ENCODE measurements at places on chromosomes 11 and 22.

GRCh38 chr11:98069861-98070260, 950.9 kb upstream of the CNTN5 start:
- no peak for DNase-seq

DNA sequence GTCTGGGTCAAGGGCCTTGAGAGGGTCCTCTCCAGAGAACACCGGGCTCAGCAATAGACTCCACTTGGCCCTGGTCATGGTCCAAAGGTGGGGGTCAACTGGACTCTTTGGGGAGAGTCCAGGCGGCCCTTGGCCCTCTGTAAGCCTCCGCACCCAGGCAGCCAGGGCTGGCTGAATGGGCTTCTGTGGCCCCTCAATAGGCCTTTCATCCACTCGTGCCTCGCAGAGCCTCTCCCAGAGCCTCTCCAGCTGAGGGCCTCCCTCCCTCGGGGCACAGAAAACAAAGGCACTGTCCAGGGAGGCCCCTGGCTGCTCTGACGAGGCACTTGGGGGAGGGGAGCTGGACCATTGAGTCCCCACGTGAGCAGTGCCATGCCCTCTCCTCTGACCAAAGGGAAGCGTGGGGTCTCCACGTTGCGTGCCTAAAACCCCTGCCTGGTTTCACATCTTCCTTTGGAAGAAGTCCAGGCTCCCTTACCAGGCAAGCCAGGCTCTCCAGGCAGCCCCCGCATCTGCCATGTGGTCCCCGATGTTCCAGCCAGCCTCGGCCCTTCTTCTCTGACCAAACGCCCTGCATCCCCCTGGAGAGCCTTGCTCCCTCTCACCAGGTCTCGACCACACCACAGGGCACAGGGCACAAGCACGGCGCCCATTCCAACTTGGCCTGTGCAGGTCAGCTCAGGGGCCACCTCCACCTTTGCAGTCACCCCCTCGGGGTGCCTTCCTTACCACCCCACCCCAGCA, 15.5 kb downstream of the KIAA0930 start:
- DNase-seq = no peak

DNA sequence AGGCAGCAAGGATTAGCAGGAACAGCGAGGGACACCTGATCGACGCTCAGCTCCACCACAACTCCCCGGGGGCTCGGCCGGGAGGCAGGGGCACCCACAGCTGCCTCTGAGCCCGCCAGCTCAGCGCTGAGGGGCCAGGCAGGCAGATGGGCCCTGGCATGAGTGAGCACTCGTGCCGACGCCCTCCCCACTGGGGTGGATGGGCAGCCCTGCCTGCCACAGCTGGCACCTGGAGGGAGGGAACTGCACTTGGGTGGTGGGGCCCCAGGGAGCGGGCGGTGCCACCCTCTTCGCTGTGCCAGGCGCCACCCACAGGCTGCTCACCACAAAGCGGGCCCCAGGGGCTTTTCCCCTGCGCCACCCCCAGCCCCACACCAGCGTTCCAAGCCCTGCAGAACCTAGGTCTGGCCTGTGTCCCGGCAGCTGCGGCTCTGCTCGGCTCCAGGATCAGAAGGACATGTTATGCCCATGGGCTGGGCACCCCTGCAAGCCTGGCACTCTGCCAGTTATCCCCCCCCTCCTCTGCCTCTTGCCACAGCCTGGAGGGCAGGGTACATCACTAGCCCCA, 28.8 kb downstream of the WNT7B start:
- DNase-seq = no peak

DNA sequence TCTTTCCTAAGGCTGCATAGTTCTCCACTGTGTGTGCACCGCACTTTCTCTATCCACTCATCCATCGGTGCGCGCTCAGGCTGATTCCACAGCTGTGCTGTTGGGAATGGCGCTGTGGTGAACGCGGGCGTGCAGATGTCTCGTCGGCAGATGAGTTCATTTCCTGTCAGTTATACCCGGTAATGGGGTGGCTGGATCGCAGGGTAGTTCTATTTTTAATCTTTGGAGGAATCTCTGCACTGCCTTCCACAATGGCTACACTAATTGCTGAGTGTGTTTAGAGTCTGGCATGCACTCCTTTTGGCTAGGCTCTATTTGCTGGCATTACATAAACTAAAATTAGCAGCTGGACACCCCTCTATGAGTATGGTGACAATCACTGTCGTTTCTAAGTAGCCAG, 27.9 kb upstream of the KRTAP5-7 start:
- DNase-seq = no peak

DNA sequence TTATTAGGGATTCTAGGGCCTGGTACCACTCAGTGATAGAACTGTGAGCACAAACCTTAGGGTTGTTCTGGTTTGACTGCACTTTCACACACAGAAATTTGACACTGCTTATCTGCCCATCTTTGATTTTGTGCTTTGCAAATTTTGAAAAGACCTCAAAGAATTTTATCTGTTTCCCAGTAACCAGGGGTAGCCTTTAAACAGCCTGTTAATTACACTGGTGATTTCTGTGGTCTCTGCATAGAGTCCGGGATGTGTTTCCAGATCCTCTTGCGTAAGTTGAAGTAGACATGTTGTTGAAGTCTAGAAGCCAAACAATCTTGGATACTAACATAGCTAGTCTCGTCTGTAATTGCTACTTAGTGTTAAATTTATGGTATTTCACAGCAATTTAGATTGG, 75.3 kb downstream of the C22orf31 start:
- DNase-seq = no peak

DNA sequence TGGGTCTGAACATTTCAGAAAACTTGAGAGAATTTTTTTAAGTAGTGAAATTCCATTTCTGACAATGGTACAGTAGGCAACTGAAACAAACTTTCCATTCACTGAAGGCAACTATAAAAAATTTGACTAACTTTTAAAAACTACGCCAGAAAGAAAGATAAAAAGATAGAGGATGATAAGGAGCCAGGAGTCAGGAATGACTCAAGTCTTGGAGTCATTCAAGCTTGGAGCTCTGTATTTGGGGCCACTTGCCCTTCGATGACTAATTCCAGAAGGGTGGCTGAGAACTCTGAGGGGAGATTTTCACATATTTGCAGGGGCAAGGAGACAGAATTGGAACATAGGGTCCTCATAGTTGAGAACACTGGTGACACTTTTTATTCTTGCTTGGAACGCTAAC, 1083.2 kb upstream of the CNTN5 start:
- peak; percentile 11 for DNase-seq

GRCh38 chr11:98600786-98601773, 419.7 kb upstream of the CNTN5 start:
- DNase-seq = no peak

DNA sequence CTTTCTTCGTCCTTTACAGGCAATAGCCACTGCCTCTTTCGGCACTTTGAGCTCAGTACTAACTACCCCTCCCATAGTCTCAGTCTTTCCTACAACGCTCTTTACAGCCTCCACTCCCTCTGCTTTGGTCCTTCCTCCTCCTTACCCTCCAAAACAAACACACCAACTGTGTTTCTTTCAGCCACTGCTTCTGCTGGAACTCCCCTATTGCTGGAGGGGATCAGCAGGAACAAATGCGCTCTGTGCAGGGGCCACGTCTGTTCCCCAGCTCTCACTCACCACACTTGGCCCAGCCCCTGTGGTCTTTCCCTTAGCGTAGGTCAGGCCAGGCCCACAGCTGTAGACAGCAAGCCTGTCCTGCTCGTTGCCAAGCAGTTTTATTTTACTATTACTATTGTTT, 42.3 kb downstream of the PC start:
- no peak for DNase-seq

DNA sequence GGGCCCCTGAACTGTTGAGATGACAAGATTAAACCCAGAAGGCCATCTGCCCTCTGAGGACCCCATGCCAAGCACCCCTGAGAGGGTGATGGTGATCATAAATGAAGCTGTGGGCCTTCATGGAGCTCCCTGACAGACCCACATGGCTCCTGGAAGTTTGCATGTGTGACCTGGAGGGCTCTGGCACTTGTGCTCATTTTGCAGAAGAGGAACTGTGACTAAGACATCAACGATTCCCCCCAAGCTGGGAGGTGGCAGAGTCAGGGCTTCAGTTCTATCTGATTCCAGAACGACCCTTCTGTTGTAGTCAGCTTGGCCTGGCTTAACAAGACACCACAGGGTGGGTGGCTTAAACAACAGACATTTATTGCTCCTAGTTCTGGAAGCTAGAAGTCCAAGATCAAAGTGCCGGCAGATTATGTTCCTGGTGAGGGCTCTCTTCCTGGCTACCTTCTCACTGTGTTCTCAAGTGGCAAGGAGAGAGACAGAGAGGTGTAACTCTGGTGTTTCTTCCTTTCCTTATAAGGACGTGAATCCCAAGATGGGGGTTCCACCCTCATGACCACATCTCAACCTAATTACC, 46.4 kb upstream of the CD82 start:
- DNase-seq = no peak

DNA sequence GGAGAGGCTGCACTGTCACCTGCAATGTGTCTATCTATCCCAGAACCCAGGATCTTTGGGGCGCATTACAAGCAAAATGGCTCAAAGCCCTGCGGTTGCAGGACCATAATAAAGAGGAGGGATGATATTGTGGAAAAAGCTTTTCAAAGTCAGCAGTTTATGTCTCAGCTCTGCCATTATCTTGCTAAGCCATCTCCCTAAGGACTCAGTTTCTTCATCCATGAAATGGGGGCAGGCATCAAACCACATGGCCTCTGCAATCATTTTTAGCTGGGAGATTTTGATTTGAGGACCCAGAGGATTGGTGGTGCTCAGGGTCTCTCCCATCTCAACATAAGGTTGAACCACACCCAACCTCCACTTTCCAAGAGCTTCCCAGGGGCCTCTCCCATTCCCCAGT, 513.8 kb downstream of the MIAT start:
- DNase-seq = no peak

DNA sequence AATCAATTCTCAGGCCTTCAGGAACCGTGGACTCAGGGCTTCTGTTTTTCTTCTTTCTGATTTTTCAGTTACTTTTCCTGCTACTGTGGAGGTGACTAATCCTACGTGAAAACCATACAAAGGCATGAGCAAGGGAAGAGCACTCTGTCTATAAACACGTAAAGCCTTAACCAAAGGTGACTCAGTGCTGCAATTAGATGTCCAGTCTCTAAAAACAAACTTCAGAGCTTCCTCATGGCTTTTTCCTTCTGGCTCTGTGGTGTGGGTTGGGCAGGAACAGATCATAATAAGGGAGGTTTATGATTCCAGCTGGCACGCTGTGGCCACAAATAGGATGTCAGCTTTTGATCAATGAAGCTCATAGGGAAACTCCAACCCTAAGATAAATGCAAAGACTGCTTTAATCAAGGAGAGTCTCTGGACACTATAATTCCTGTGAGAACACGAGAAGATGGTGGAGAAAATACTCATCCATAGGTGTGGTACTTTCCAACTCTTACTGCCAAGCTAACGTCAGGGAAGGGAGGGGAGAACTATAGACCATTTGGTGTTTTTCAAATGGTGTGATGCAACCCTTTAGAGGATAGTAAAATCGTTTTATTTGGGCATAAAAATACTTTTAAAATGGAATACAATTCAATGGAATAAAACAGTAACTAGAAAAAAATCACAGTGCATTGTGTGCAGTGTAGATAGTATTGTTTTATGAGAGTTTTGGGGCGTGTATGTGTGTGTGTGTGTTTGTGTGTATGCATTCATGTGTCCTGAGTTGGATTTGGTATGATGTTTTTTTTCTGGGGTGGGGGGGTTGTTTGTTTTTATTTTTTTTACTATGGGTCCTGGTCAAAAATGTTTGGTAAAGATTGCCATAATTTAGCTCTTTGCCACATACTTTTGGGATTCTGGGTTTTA, at the start of gene NXPE2:
TSS of gene NXPE2 (plus strand) at position 403 of the 912 bp plus-strand sequence. CDS start at position 452, 49 bp downstream.
- DNase-seq = no peak

DNA sequence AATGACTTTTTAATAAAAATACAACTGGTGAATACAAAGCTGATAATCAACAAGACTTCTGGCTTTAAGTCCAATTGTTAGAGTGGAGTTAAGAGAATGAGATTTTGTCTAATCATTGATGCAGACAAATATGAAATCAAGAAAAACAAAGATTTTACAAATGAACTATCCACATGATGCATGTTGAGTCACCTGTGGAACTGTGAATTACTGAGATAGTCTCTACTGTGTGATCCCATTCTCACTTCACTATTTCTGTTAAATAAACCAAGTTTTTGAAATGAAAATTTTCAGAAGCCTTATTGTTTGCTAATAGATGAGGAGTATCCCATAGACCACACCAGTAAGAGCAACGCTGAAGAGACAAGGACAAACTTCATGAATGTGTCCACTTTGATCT, 8.4 kb upstream of the CTSC start:
- DNase-seq = no peak
